ENCODE measurements at places on chromosomes 7 and 10.

DNA sequence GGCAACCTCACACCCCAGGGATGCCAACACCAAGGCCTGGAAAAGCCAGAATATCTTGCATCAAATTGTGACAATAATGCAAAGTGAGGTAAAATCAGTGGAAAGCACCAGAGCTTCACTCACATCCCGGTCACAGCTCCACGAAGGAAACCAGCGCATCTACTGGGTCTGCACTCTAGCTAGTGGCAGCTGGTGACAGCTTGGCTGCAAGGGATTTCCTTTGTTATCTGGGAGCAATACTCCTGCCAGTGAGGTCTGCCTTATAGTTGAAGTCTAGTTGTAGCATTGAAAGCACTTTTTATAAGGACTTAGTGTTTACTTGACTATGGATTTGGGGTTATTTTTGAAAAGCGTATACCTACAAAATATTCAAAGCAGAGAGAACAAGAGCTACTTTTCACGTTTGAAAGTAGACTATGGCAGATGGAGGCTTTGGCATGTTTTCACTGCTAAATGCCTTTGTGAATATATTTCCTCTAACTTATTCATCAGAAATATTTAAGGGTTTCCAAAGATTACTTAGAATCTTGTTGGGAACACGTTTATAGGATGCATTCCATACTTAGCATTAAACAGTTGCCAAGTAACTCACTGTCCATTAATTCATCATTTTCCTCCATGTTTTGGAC, 26.1 kb downstream of the WDFY4 start:
- no peak for DNase-seq

DNA sequence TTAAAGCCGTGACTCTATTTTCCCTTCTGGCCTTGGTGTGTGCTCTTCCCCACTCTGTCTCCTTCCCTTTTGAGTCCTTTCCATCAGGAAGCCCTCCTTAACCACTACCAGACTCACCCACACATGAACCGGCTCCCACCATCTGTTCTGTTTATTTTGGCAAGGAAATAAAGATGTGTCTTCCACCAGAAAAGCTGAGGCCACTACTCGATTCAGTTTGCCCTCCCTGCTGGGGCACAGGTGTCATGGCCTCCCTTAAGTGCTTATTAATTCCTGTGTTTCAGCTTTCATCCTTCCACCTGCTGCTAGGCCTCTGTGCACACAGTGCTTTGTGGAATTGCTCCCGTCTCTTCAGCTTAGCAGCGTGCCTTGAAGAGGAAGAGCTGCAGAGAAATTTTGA, 16.7 kb downstream of the POR start:
- no peak for DNase-seq

GRCh38 chr7:5773661-5774086, 7.8 kb downstream of the RNF216 start:
- peak; percentile 78 for DNase-seq

GRCh38 chr7:15291699-15292098, 270.1 kb downstream of the AGMO start:
- DNase-seq, result no peak

- no peak for DNase-seq
Measured at GRCh38 chr10:71695502-71696476, 23.8 kb downstream of the C10orf105 start.

DNA sequence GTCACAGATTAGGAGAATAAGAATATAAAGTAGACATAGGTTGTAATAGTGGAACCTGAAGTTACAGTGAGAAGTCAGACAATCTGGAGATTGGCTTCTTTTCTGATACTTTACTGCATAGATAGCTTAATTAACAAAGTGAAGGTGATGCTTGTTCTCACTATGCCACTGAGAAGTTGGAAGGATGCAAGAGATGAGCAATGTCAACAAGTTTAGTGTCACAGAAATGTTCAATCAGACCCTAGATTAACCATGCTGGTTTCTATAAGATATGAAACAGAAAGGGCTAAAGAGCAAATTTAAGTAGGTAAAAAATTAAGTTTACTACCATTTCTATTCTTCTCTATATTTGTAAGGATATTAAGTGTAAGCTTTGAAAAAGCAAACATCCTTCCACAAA, 838.6 kb upstream of the SORCS1 start:
- DNase-seq, result no peak

GRCh38 chr7:158028971-158029370, 558.7 kb downstream of the PTPRN2 start:
- DNase-seq, result no peak

DNA sequence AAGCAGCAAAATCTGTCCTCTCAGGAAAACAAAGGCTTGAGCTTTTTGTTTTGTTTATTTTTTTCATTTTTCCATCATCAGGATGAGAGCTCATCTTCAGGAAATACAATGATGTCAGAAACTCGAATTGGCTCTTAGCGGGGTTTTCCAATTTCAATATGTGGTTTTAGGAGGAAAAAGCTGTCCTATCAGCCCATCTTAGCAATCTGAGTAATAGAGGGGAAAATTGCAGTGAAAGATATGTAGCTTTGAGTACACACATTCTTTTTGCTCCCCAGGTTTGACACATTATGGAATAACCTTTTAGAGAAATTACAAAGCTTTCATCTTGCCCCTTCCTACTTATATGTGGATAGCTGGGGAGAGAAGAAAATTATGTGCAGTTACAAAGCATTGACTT, 113.6 kb upstream of the MYO3A start:
- no peak for DNase-seq

DNA sequence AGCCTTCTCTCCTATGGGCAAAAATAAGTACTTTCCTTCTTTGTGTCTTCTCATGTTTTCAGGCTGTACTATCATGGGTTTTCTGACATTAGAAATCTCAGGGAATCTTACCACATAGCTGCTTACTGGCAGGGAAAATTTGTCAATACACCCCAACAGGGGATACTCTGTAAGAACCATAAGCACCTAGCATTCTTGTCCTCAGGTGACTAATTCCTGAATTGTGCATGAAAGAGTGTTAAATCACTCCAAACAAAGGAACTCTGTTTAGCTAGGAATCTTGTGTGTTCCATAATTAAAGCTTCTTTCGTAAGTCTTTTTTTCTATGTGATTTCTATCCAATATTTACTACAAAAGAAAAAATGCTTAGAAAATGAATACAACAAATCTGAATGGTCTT, 206.7 kb upstream of the POT1 start:
- DNase-seq, result peak; percentile 29

DNA sequence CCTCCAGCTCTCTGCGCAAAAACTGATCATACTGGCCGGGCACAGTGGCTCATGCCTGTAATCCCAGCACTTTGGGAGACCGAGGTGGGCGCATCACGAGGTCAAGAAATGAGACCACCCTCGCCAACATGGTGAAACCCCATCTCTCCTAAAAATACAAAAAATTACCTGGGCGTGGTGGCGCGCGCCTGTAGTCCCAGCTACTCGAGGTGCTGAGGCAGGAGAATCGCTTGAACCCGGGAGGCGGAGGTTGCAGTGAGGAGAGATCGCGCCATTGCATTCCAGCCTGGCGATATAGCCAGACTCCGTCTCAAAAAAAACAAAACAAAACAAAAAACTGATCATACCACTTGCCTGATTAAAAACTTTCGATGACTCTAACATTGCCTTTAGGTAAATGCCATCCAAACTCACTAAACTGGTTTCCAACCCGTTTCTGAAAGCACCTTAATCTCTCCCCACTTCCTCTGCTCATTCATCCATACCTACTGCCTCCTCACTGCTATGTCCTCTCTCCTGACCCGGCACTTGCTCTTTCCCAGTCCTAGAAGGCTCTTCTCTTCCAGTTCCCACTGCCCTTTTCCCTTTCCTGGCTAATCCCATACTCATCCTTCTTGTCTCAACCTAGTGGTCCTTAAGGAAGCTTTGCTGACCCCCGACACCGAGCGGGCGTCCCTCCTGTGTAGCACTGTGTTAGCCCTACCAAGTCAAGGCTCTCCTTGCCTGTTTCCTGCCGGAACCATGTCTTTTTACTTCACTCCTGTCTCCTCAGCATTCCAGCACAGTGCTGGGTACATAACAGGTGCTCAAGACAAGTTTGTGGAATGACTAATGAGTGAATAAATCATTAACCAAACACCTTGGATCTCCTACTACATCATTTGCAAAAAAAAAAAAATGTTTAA, 686 bp upstream of the MIOS start:
- DNase-seq, result peak; percentile 64

- DNase-seq, result no peak
Measured at GRCh38 chr7:28226003-28226402, 45.4 kb upstream of the JAZF1 start.

DNA sequence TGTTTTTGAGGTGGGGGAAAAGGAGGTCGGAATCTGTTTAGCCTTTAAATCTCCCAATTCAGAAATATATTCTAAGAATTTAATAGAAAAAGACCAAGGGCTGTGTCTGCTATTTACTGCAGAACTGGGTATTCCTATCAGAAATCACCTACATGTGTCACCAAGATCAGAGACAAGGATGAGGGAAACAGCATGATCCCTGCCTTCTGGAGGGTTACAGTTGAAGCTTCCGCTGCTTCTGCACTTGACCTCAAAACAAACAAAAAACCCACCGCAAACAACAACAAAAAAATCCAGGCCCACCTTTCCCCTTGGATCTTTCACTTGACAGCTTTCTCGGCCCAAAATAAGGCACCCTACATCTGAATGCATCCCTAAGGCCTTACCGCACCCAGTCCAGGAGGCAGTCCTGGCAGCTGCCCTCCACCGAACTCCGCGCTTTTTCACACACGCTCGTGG, 750 bp upstream of the CDK14 start:
- DNase-seq, result peak; percentile 13

DNA sequence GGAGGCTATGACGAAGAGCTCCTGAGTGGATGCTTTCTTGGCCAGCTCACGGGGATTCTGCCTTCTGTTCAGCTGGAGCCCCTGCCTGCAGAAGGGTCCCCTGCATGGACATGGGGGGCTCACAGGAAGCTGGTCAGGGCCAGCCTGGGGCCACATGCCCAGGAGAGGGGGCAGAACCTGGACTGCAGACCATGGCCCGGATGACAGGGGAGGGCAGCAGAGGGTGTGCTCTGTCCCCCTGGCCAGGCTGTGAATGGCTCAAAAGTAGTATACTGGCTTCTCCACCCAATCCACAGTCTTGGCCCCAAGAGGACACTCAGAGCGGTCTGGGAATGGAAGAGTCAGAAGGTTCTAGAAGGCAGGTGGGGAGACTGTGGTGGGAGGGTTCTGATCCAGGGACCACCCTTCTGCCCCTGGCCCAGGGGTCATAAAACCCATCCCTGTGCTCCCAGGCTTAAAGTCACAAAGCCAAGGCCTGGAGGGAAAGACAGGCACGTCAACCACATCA, 40.3 kb downstream of the PPIF start:
- DNase-seq, result no peak

DNA sequence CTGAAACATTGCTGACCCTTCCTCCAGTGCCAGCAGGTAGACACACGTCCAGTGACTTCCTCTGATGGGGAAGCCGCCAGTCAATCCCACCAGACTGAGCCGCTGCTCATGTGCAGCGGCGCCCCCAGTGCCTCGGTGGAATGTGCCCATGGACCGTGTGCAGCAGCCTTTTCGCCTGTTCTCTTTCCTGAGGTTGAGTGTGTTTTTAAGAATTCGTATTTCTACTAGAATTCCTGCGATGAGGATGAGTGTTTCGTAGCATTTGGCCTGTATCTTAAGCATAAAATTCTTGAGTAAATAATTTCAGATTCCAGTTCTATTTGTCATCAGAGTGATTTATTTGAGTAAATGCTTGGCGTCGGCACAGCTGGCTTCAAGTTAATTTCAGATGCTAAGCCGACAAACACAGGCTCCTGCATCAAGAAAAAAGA, 35.4 kb downstream of the BNIP3 start:
- DNase-seq, result peak; percentile 85

- no peak for DNase-seq
Measured at GRCh38 chr10:43353495-43354329, 17.7 kb upstream of the FXYD4 start.

DNA sequence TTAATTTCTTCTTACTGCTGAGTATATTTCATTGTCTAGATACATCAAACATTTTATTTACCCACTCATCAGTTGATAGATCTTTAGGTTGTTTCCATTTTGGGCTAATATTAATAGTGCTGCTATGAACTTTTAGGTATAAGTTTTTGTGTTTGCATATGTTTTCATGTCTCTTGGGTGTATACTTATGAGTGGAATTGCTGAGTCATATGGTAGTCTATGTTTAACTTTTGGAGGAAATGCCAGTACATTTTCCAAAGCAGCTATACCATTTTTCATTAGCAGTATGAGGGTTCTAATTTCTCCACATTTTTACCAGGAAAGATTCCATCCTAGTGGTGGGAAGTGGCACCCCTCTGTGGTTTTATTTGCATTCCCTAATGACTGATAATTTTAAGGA, 101.1 kb downstream of the ANKRD30A start:
- DNase-seq, result no peak

- no peak for DNase-seq
Measured at GRCh38 chr7:91425149-91425548, 160.9 kb downstream of the FZD1 start.

DNA sequence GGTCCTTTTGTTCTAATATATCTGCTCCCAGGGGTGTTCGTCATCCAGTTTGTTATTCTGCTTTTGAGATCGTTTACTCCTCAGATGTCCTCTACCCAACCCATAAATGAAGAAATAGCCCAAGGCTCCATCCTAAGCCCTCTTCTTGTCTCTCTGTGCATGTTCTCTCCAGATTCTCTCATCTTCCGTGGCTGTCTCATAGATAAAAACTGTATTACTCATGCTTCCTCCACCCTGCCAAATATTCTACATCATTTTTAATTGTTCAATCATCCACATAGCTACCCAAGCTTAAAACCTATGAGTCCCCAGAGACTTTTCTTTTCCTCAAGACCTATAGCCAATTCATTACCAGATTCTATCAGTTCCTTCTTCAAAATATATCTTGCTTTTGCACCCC, 44.9 kb downstream of the CAV1 start:
- peak; percentile 82 for DNase-seq

- DNase-seq, result no peak
Measured at GRCh38 chr7:8590791-8591190, 157.4 kb downstream of the NXPH1 start.

- DNase-seq, result no peak
Measured at GRCh38 chr10:63770523-63770922, 249.3 kb downstream of the REEP3 start.

DNA sequence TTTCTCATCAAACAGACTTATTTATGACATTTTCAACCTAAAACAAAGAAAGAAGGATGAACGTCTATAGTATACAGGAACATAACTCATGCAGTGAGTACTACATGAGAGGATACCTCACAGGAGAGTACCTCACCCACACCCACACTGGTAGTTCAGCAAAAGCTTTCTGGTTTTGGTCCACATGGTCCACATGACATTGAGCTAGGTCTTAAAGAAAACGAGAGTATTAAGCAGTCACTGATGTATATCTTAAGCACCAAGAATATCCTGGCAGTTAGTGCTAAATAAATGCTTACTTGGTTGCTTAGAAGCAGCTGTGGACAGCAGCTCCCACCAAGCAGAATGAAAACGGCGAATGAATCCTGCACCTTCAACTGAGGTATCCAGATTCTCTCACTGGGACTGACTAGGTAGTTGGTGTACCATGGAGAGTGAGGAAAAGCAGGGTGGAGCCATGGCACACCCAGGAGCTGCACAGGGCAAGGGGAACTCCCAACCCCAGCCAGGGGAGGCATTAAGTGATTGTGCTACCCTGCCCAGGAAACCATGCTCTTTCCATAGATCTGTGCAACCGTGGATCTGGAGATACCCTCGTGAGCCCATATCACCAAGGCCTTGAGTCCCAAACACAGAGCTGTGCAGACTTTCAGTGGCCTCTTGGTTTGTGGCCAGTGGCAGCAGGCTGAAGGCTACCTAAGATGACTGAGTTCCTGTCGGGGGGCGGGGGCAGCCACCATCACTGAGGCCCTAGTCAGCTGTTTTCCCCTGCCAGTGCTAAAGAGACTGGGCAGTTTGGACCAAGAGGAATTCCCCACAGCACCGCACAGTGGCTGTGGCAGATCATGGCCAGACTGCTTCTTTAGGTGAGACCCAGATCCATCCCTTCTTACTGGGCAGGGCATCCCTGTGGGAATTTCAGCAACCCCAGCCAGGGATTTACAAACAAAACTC, 143.4 kb downstream of the SGMS1 start:
- DNase-seq, result no peak
